Fibroblast of skin of scalp (primary cell): ENCODE measurements at places on chromosomes 11 and 22.
A peak's percentile ranks its signal among the peaks of the same experiment; 100 is the strongest.

- no peak for DNase-seq
These were observed 95.0 kb upstream of the CD44 start for GRCh38 chr11:35043936-35044335.

DNA sequence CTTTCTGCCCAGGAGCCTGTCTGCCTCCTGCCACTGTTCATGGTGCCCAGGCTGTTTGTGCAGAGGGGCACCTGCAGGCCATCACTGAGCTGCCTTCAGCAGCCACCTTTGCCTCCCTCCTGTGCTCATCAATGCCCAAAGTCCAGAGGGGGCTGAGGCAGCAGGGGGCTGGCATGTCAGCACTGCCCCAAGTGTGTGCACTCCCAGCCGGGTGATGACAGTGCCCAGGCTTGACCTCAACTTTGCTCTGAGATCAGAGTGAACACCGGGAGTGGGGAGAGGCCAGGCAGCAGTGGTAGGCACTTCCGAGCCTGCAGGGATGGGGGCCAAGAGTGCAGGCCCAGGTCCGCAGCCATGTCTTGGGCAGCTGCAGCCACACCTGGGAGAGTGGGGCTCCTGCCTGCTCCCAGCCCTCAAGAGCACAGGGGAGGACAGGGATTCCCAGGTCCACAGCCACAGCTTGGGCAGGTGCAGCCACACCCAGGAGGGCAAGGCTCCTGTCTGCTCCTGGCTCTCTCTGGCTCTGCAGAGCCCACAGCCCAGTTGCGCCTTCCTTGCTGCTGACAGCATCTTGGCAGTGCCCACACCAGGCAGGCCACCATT lies 15.2 kb downstream of the SAA4 start:
- DNase-seq, result no peak

- no peak for DNase-seq
These were observed 13.3 kb downstream of the MS4A13 start for GRCh38 chr11:60528465-60528864.

- DNase-seq, result no peak
These were observed 8.4 kb downstream of the APOBEC3A start for GRCh38 chr22:38965614-38966379.

- no peak for DNase-seq
These were observed 67.7 kb downstream of the SNX19 start for GRCh38 chr11:130848361-130849214.

- peak; percentile 55 for DNase-seq
These were observed 89.8 kb downstream of the FBXO7 start for GRCh38 chr22:32564170-32565001.

GRCh38 chr22:22788460-22789037 lies 99.1 kb upstream of the IGLL5 start:
- no peak for DNase-seq

DNA sequence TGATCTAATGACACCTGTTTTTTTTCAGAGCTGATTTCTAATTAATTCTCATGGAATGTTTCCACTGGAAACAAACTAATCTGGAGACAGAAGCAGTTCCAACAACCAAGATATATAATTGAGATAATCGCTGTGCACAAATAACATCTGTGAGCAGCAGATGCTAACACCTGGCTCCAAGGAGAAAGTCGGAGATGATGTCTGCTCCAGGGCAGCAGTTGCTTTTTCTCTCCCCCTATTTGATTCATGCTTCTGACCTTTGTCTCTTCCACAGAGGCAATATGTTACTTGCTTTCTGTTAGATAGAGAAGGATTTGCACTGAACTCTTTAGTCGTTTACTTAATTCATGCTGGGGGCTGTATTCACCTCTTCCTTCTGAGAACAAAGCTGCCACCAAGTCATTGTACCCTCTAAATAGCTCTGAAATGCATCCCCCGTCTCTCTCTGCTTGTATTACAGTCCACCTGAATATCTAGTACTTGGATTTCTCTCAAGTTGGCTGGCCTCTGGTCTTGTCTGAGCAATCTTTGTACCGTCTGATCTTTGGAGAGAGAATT lies 187.4 kb downstream of the MYO18B start:
- DNase-seq, result no peak

- DNase-seq, result no peak
These were observed 54.0 kb downstream of the NELL1 start for GRCh38 chr11:20723366-20723765.

GRCh38 chr11:113481672-113482071 lies 6.5 kb upstream of the DRD2 start:
- DNase-seq, result no peak

- no peak for DNase-seq
These were observed 81.7 kb upstream of the NARS2 start for GRCh38 chr11:78656327-78656726.

GRCh38 chr11:60989093-60989650 lies 17.7 kb downstream of the CD6 start:
- DNase-seq, result no peak

DNA sequence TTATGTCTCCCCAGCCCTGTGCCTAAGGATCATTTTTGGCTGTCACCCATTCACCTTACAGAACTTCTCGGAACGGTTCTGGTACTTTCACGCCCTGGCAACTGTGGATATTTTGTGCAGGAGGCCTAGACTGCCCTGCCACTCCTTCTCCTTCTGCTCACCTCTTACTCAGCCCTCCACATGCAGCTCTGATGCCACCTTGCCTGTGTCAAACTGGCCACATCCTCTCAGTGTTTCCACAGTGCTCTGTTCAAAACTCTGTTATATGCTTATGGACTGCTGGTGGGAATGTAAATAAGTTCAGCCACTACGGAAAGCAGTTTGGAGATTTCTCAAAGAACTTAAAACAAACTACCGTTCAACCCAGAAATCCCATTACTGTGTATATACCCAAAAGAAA lies 100.8 kb upstream of the MTMR2 start:
- no peak for DNase-seq

DNA sequence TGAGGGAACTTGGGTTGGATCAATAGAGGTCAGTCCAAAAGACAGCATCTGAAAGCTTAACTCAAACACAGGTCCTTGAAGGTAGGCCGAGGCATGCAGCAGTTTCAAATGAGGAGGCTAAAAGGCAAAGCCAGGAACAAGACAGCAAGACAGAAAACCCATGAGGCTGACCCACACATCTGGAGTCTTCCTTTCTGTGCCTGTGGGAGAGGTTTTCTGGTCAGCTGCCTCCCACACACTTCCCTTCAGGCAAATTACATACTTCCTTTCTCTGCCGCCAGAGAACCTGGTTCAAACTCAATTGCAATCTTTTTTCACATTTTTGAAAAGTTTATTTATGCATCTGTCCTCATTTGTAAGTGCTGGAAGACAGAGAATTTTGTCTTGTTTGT lies 29.8 kb upstream of the CRTAM start:
- no peak for DNase-seq

DNA sequence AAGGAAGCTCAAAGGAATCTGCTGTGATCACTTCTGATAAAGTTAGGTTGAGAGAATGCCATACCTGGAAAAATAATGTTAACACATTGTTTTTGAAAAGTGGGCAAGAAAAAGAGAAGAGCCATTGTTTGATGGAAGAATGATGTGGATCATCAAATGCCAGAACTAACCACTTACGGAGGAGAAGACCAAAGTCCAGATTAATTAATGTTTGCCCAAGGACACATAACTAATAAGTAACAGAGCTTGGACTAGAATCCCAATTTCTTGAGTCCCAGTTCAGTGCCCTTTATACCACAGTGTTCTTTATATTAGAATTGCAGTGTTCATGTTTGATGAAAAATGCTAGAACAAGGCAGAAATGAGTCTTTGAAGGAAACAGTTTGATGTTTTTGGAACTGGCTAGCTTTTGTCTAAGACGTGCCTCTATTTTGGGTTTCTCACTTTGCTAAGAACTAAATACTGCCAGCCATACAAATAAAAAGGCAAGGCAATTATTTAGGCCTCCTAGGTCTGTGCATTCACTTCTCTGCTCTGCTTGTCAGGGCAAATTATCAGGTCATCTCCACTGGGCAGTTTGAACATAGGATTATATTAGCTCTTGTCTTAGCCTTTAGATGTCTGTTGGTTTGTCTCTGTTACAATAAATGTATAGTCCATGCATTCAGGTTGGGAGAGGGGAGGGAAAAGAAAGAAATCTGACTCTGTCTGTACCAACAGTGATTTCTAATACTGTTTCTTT lies 72.3 kb downstream of the TRIM44 start:
- DNase-seq, result no peak

GRCh38 chr22:49970528-49971231 lies 10.1 kb downstream of the PIM3 start:
- peak; percentile 97 for DNase-seq

GRCh38 chr22:39833610-39834009 lies 60.0 kb downstream of the ENTHD1 start:
- DNase-seq, result no peak

- DNase-seq, result peak; percentile 61
These were observed 270.7 kb upstream of the SYN3 start for GRCh38 chr22:33328789-33329296.

- DNase-seq, result no peak
These were observed 88.9 kb upstream of the CLNS1A start for GRCh38 chr11:77726524-77726923.

DNA sequence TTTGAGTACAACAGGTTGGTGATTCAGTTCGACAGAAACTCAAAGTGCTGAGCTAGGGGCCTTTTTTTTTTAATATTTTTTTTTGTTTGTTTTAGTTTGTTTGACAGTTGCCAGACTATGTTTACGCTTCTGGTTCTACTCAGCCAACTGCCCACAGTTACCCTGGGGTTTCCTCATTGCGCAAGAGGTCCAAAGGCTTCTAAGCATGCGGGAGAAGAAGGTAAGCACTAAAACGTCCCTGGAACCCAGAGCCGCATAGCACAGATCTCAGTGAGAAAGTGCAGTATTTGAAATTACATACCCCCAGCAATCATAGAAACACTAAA lies 649 bp downstream of the PRRG4 start:
- no peak for DNase-seq

- DNase-seq, result no peak
These were observed 33.1 kb upstream of the SPON1 start for GRCh38 chr11:13929395-13929891.

GRCh38 chr11:117822074-117823033 lies 2.2 kb downstream of the FXYD2 start:
- DNase-seq, result peak; percentile 25

GRCh38 chr11:12343526-12343925 lies 33.8 kb upstream of the PARVA start:
- no peak for DNase-seq

GRCh38 chr11:119363851-119364590 lies 17.5 kb downstream of the USP2 start:
- DNase-seq, result peak; percentile 57

DNA sequence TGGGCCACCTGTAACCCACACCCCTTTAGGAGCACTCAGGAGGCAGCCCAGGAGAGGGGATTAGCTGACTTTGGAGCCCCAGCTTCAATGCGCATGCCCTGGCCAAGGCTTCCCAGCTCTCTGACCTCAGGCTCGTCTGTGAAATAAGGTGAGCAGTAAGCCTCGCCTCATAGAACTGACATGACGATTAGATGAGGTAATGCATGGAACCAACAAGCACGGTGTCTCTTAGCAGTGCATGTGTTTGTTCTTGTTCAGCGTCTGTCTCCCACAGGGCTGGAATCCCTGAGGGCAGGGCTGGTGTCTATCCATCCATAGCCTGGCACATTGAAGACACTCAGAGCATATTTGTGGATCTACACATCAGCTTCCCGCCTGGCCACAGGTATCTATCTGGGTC lies 415.4 kb downstream of the MN1 start:
- no peak for DNase-seq

- peak; percentile 97 for DNase-seq
These were observed 13.6 kb upstream of the TMEM216 start for GRCh38 chr11:61378713-61379313.

DNA sequence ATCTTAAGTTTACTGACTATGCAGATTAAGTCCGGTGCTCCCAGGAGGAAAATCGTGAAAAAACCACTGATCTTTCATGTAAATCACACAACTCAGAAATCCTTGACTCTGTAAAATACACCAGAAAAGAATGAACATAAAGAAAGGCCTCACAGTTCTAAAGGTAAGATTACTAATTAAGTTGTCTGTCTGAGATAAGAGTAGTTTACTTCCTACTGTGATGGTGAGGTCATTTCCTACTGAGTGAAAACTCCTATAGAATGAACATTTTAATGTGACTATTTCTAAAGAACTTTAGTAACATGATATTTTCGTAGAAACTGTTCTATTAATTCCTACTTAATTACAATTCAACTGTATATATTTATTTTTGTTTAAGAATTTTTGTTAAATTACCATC lies 774.4 kb upstream of the CHORDC1 start:
- no peak for DNase-seq

GRCh38 chr11:6156628-6157359 lies 13.3 kb downstream of the OR52B2 start:
- no peak for DNase-seq

GRCh38 chr11:104159356-104159755 lies 4.6 kb downstream of the PDGFD start:
- DNase-seq, result peak; percentile 37

- no peak for DNase-seq
These were observed 18.4 kb downstream of the TSPAN4 start for GRCh38 chr11:861105-861479.

- DNase-seq, result peak; percentile 20
These were observed 25.5 kb downstream of the FAM118A start for GRCh38 chr22:45335021-45335818.

DNA sequence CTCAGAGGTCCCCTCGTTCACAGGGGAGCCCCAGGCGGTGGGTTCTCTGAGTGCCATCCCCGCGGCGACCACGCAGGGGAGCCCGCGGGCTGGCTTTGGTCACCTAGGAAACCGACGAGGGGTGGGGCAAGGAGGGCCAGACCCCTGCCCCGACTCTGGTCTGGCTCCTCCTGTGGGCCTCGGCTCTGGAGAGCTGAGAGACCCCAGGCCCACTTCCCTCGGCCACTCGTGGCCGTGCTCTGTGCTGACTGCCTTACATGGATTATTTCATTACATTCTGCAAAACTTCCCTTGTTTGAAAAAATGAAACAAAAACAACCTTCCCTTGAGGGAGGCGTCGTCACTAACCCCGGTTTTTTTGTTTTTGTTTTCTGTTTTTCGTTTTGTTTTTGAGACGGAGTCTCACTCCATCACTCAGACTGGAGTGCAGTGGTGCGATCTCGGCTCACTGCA lies 15.1 kb upstream of the CYTH4 start:
- peak; percentile 39 for DNase-seq

- DNase-seq, result no peak
These were observed 1.7 kb downstream of the C11orf96 start for GRCh38 chr11:43943931-43944751.

DNA sequence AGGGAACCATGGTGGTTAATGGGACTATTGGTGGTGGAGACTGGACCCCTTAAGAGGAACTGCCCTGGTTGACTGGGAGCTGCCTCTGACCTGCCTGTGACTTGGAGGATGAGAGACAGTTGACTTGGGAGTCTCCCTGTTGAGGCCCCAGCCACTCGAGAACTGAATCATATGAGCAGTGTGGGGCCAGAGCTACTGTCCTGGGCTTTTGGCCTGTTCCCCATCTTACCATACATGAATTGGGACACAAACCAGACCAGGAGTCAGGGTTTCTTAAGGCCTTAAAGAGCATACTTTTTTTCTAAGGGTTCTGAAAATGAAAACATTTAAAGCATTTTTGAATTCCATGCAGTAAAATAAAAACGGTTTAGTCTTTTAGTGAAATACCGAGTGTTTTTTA lies 92.8 kb downstream of the TEAD1 start:
- no peak for DNase-seq
